ENCODE measurements at places on chromosomes 11 and 22.
A peak's percentile ranks its signal among the peaks of the same experiment; 100 is the strongest.

- no peak for DNase-seq
Measured at GRCh38 chr11:31822927-31823643, 12.0 kb upstream of the PAX6 start.

GRCh38 chr11:134830312-134830711 is 418.3 kb upstream of the B3GAT1 start:
- no peak for DNase-seq

- peak; percentile 45 for DNase-seq
Measured at GRCh38 chr22:25030636-25031035, 78.1 kb downstream of the KIAA1671 start.

- no peak for DNase-seq
Measured at GRCh38 chr11:67248653-67249052, 17.6 kb upstream of the GRK2 start.

GRCh38 chr11:86678823-86679222 is 6.4 kb upstream of the ME3 start:
- no peak for DNase-seq

- no peak for DNase-seq
Measured at GRCh38 chr22:40593460-40594273, 42.9 kb downstream of the MRTFA start.

DNA sequence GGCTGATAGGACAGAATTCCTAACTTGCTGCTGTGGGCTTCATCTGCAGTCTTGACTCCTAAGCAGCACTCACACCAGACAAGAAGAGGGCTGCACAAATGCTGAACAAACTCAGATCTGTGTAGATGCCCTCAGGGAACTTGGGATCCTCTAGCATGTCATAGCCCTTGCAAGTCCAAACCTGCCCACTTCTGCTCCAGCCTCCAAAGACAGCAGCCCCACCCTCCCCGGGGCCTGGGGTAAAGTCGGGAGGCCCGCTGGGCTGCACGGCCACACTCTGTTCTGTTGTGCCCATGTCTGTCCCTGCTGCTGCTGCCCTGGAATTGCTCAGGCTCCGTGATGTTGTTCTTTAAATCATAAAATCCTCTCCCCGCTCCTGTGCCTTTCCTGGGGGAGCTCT is 28.3 kb downstream of the DRD2 start:
- no peak for DNase-seq

- no peak for DNase-seq
Measured at GRCh38 chr22:20999350-21000206, 2.3 kb downstream of the THAP7 start.
